ENCODE measurements at places on chromosomes 2 and 18.
A peak's percentile ranks its signal among the peaks of the same experiment; 100 is the strongest.

GRCh38 chr2:22890132-22890531 is 494.8 kb upstream of the KLHL29 start:
- DNase-seq, result no peak

DNA sequence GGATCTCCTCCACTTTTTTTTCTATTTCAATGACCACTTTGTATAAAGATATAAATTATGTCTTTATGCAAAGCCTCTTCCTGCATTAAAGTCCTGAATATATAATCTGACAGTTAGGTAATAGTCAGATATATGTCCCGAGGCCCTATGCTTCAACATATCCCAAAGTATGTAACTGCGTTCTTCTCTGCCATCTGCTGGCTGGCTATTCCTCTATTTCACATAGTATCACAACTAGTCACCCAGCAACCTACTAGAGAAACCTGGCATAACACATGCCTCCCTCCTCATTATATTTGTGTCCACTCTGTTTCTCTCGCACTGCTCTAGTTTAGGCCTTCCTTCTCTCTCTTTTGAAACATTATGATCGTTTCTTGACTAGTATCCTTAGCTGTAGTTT is 640.8 kb downstream of the DPP10 start:
- no peak for DNase-seq

GRCh38 chr2:240478346-240479110 is 43.1 kb downstream of the GPC1 start:
- peak; percentile 81 for DNase-seq

DNA sequence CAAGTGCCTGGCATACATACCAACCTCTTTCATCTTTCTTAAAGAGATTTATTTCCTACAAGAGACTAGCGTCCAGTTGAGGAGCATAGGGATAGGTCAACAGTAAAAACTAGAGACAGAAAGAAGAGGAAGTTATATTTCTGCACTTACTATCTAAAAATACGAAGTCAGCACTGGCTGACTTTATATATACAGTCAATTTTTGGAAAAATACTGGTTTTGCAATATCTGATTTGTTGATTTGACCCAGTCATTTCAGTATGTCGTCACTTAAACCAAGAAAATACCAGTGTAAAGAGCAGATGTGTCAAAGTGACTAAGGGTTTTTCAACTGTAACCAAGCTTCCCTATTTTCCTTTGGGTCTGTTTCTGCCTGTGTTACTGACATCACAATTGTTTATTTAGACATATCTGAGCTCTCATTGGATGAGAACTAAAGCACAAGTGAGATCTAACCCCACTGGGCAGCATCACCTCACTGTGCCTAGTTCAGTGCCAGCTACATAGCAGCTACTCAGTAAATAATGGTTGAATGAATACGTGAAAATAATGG is 23.0 kb downstream of the CYTIP start:
- DNase-seq, result no peak

DNA sequence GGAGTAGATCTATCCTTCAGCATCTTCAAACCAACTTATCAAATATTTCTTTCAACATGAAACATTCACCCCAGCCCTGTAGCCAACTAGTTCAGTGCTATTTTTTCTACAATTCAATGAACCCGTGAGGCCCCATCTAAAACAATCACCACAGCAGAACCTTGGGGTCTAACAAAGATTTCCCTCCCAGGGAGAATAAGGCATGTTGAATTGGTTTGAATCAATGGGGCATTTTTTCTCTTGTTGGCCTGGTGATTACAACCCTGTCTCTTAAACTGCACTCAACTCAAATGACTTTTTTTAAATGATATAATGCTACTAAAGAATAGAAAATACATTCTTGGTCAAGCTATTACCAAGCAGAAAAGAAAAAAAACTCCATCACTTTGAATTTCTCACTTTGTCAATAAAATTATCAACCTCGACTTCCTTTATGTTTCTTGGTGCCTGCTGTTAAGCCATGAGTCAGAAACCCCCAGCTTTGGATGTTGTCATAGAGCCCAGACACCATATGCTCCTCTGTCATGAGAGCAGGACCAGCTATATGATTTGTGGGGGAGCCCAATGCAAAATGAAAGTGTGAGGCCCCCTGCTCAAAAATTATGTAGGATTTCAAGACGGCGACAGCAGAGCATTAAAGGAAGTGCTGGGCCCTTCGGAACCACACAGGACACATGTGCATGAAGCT is 282.4 kb downstream of the MEIS1 start:
- no peak for DNase-seq

- DNase-seq, result no peak
Measured at GRCh38 chr2:176114930-176115625, 1.5 kb upstream of the HOXD10 start.

DNA sequence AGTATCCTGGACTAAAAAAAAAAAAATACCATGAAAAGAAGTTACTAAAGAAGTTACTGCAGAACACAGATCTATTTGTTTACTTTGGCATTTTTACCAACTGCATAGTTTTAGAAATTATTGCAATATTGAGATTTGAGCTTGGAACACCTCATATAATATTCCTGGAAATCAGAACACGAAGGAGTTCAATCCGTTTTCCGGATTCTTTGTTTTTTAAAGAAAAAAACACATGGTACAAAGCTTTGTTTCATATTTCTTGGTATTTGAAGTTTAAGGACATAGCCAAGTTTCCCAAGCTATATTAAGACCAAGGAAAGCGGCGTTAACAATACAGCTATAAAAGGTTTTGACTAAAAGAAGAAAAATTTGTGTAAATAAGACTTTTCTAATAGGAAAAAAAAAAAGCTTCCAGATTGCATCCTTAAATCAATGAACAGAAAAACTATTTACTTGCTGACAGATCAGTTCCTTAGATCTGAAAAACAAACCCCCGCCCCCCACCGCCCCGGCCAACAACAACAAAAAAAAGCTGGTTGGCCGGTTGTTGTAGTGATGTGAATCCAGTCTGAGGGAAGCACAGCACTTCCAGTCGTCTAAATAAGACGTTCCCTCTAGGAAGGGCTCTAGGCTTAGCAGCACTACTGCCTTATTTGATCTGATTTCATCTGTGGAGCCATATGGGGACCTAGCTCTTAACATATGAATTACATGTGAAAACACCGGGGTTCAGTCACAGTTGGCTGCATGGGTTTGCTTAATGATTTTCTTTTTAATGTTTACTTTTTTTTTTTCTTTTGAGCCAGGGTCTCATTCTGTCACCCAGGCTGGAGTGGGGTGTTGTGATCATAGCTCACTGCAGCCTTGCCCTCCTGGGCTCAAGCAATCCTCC is 2.5 kb upstream of the RHOB start:
- DNase-seq, result no peak

DNA sequence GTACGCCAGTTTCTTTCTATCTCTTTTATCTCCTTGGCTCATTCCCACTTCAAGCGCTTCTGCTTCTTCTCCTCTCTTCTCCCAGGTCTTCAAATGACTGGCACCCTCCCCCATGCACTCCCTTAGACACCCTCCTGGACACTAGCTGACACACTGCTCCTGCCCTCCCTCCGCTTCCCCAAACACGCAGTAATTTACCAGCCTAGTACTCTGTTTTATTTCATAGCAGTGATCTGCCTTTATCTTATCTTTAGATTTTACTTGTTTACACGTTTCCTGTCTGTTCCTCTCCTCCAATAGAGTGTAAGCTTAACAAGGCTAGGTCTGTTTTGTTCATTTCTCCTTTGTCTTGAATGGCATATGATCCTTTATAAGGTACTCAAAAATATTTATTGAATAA is 93.9 kb downstream of the SCN3A start:
- no peak for DNase-seq

DNA sequence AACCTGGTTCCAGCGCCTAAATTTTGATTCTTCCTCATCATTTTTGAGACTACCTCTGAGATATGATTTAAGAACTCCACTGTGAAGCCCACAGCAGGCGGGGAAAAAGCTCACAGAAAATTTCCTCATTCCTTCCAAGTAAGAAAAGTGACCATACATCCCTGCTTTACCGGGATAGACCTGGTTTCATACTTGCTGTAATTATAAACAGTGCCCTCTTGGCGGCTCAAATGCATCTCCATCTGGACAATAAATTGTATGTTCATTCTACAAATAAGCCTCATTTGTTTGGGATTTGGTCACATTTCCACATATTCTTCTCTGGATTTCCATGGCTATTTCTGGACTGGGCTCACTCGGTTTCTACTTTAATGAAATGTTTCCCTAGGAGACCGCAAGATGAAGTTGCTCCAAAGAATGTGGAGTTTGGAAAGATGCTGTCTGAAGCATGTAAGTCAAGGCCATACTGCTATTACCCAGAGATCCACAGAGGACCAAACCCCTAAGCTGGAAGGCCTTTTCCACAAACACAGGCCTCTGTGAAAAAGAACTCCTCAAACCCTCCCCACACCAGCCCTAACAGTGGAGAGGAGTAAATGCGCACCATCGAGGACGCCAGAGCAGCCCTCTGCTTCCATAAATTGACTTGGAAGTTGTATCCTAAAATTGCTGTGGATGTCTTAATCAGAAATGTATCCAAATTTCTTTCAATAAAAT is 13.9 kb downstream of the STAT1 start:
- DNase-seq, result no peak

GRCh38 chr2:143088388-143088787 is 40.8 kb upstream of the ARHGAP15 start:
- DNase-seq, result no peak

DNA sequence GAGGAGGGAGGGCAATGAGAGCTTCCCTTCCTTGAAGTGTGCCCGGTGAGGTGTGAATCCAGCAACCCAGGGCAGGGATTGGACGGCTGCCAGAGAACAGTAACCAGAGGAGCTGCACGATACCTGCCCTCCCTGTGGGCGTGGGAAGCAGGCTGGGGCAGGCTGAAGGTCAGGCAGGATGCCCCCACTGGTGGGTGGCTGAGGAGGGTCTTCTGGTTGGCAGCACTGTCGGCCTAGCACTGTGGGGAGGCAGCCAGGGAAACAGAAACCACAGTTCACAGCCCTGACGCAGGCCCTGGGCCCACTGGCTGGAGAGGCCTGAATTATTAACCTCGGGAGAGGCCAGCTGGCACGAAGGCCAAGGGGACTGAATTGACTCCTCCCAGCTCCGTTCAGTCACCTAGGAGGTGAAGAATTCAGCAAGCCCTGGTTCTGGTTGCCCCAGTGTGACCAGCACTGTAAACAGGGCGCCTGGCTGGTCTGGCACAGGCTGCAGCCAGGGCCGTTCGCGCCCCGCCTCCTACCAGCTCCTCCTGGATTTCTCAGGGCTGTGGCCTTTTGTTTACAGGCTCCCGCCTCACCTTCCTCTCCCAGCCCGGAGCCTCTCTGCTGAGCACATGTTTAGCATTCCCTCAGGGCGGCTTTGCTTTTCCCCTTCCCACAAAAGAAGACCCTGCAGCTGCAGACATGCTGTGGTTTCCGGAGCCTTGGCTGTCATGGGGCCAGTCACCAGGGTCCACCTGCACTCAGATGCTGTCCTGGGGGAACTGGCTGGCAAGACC is 97.8 kb downstream of the B3GNT2 start:
- DNase-seq, result no peak

GRCh38 chr2:68589963-68590362 is 53.4 kb upstream of the PROKR1 start:
- DNase-seq, result no peak

DNA sequence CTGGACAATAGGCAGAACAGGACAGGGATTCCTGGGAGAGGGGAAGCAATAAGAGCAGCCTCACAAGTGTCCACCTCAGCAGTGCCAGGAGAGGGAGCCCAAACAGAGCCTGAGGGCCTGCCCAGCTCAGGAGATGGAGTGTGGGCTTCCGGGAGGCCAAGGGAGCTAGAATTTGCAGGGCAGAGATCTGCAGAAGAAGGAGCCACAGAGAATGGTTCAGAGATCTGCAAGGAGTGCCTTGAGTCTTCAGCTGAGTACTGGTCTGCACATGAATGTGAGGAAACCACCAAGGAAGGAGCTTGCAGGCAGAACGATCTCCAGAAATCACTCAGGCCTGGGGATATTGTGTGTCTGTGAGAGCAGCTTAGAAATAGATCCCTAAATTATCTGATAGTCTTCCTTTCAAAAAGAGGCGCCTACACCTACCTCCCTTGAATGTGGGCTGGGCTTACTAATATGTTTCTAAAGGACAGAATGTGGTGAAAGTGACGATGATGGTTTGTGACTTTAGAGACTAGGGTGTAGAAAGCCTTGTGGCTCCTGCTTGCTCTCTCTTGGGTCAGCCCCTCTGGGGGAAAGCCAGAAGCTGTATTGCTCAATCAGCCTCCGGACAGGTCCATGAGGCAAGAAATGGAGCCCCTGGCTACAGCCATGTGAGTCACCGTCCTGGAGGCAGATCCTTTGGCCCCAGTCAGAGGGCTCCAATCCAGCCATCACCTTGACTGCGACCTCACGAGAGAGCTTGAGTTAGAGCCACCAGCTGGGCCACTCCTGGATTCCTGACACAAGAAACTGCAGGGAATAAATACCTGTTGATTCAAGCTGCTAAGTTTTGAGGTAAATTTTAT is 7.6 kb upstream of the LPIN1 start:
- DNase-seq, result no peak

DNA sequence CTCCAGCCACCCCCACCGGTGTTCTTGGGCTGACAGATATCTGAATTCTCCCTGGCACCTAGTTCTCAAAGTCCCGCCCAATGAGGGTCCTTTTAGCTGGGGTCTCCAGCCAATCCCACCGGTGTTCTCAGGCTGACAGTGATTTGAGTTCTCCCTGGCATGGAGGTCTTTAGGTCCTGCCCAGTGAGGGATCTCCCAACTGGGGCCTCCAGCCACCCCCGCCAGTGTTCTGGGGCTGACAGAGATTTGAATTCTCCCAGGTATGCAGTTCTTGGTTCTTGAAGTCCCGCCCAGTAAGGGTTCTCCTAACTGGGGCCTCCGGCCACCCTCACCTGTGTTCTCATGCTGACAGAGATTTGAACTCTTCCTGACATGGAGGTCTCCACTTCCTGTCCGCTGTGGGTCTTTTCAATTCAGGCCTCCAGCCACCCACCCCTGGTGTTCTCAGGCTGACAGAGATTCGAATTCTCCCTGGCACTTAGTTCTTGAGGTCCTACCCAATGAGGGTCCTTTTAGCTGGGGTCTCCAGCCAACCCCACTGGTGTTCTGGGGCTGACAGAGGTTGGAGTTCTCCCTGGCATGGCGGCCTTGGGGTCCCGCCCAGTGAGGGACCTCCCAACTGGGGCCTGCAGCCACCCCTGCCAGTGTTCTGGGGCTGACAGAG is 154.6 kb downstream of the ANKRD36 start:
- peak; percentile 87 for DNase-seq

DNA sequence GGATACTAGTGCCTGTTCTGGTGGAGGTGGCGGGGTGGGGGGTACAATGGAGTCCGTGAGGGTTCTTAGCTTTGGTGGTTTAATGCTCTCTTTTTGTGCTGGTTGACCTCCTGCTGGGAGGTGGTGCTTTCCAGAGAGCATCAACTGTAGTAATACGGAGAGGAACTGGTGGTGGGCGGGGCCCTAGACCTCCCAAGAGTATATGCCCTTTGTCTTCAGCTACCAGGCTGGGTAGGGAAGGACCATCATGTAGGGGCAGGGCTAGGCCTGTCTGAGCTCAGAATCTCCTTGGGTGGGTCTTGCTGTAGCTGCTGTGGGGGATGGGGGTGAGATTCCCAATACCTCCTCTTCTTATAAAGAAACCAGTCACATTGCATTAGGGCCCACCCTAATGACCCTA is 27.1 kb downstream of the CAMKMT start:
- no peak for DNase-seq

DNA sequence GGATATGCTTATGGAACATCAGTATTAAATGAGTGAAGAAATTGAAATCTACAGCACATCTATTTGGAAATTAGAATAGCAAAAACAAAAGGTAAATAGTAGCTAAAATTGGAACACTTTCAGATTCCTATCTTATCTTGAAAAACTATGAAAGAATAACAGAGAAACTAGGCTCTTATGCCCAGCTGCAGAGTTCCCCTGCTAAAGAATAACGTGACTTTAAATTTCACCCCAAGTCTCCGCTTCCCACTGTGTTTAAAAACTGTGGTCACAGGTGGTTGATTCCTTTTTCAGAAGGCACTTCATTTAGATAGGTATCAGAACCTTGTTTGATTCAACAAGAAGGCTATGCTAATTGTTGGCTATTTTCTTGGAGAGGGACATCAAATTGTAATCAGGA is 30.1 kb downstream of the ARHGAP28 start:
- no peak for DNase-seq

All from chondrocyte (in vitro differentiated cells).